ENCODE measurements at places on chromosomes 6 and 20.

GRCh38 chr6:95294043-95294442 is 283.3 kb upstream of the MANEA start:
- no peak for DNase-seq

DNA sequence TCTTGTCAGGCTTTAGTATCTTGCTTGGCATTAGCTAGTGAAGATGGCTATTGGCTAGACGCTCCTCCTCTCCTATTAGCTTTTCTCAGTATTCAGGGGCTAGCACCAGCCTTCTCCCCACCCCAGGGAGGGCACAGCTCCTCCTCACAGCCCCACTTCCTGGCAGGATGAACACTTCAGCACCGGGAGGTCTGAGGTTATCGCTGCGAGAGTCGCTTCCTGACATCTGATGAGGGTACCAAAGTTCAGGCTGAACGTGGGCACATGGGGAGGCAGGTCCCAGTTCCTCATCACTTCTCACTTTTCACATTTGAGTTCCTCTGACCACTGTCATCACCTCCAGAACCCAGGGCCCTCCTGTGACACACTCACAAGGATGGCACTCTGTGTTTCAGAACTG is 66.6 kb downstream of the LAMA4 start:
- no peak for DNase-seq

GRCh38 chr6:136968837-136969236 is 46.7 kb downstream of the SLC35D3 start:
- DNase-seq: no peak

- no peak for DNase-seq
These were observed 282.6 kb upstream of the ID4 start for GRCh38 chr6:19554356-19555225.

GRCh38 chr20:45113865-45114264 is 1.1 kb downstream of the WFDC5 start:
- DNase-seq: no peak

- DNase-seq: no peak
These were observed 83.7 kb upstream of the CCDC28A start for GRCh38 chr6:138689849-138690248.

DNA sequence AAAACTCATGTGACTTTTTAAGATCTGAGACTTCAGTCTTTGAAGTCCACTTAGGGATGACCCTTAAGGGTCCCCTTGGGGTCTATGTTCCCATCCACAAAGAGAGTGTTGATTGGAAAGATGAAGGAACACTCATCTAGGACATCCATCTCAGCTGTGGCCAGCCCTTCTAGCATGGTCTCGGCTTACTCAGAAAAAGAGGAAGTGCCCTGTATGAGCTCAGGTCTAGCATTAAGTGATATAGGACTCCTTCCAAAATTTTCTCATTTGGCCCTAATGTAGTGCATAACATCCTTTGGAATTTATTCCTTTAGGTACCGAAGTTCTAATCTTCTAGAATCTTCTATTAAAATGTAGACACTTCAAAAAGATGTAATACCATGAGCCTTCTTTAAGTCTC is 77.4 kb downstream of the NDUFAF5 start:
- no peak for DNase-seq

- DNase-seq: no peak
These were observed 2.0 kb upstream of the ZNFX1 start for GRCh38 chr20:49279677-49280462.

DNA sequence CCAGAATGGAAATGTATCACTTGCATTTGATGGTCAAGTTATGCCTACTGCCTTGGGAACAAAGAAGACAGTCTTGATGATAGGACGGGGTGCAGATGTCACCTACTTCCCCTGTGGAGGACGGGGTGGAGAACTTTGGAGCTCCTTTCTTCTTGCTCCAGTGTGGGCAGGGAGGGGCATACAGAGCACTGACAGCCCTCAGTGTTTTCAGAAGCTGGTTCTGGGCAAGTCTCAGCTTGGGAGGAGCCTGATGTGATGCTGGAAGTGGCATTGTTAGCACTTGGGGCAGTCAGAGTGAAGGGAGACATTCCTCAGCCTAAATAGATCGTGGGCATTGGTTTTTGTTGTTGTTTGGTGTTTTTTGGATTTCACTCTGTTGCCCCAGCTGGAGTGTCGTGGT is 59.7 kb downstream of the SYNJ2 start:
- no peak for DNase-seq

GRCh38 chr6:79862126-79862525 is 85.2 kb downstream of the ELOVL4 start:
- no peak for DNase-seq

DNA sequence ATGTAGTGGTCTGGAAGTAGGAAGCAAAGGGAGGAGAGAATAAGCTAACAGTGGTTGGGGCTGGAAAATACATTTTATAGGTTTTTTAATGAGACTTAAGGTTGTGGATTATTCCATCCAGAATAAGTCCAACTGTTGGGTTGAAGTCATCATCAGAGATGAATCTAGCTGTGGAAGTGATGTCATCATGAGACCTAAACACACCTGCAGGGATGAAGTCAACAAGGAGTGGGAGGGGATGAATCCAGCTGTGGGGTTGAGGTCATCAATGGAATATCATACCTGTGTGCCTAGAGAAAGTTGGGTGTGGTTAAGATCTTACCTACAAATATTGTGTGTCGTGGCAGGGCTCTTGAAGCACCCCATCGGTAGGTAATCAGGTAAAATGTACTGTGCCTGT is 730.7 kb downstream of the RFPL4B start:
- no peak for DNase-seq

- no peak for DNase-seq
These were observed 60.7 kb upstream of the LAMA2 start for GRCh38 chr6:128822271-128822670.

GRCh38 chr20:6780433-6781190 is 13.1 kb downstream of the BMP2 start:
- DNase-seq: no peak

- no peak for DNase-seq
These were observed 41.4 kb upstream of the TMX4 start for GRCh38 chr20:8060977-8061376.

- peak; percentile 32 for DNase-seq
These were observed 168.4 kb downstream of the OR2B2 start for GRCh38 chr6:27743787-27744186.

DNA sequence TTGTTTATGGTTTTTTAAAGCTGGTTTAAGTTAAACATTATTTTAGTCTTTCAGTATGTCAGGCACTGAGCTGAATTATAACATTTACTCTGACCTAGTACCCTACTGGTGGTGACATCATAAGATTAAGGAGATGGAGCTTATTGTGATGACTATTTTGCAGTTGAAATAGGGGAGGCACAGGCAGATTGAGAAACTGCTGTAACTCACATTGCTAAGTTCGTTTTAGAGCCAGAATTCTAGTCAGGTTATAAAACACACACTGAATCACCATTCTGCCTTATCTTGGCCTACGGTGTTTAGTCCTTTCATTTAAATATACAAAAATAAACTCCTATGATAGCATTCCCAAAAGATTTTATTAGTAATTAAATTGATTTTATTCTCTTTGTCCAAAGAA is 584.1 kb downstream of the TFAP2A start:
- DNase-seq: no peak

GRCh38 chr20:32920530-32921298 is 62.0 kb downstream of the EFCAB8 start:
- no peak for DNase-seq

GRCh38 chr20:19609642-19610223 is 148.3 kb upstream of the RIN2 start:
- no peak for DNase-seq

GRCh38 chr6:159299566-159299965 is 130.4 kb downstream of the FNDC1 start:
- no peak for DNase-seq

GRCh38 chr6:112833581-112834131 is 486.5 kb downstream of the RFPL4B start:
- DNase-seq: no peak

GRCh38 chr6:79468587-79468986 is 68.6 kb downstream of the LCA5 start:
- DNase-seq: no peak

DNA sequence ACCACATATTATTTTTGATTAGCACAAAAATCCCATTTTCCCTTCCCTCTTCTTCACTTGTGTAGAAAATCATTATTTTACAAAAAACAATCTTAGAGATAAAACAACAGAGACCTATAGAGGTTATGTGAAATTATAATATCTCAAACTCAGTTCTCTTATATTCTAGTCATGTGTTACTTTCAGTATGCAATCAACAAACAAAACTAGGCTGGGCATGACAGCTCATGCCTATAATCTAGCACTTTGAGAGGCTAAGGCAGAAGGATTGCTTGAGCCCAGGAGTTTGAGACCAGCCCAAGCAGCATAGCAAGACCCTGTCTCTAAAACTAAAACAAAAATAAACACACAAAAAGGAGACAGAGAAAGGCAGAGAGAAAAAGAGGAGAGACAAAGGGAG is 211.4 kb upstream of the SGK1 start:
- DNase-seq: no peak

GRCh38 chr6:146135167-146135566 is 106.3 kb downstream of the GRM1 start:
- DNase-seq: no peak

GRCh38 chr20:52614051-52614863 is 357.9 kb upstream of the TSHZ2 start:
- no peak for DNase-seq

- no peak for DNase-seq
These were observed 29.0 kb upstream of the ELOVL5 start for GRCh38 chr6:53377793-53378192.

GRCh38 chr6:45254253-45254652 is 73.9 kb upstream of the RUNX2 start:
- DNase-seq: no peak

DNA sequence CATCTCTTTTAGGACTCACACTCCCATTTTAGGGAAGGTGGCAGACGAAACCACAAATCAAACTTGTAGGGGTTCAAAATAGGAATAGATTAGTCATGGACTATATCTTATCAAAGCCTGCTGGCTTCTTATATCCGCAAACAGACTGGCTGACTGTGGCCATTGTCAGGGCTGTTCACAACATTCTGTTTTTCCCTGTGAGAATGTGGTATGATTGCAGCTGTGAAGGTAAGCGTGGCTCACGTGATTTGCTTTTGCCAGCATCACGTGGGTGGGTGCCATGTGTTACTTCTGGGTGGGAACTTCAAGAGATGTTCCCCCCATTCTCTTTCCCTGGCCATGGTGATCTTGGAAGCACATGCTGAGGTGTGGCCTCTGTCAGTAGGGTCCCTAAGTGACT is 5.9 kb downstream of the IP6K3 start:
- DNase-seq: no peak

- no peak for DNase-seq
These were observed 81.1 kb upstream of the PIM1 start for GRCh38 chr6:37088897-37089296.

GRCh38 chr6:82525775-82526495 is 162.3 kb downstream of the TPBG start:
- no peak for DNase-seq

DNA sequence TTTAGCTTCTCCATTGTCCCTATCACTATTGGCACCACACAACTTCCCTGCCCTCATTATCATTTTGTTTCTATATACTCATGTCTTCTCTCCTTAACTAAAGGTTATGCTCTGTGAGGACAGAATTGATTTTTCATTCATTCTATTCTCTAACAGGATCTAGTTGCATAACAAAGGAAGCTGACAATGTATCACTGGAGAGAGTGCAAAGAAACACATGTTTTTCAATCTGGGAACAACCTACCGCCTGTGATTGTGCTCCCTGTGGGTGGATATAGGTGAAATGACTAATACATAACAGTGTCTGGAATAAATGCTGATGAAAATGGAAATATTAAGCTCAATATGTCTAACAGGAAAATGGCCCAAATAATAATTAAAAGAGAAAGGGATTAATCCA is 56.6 kb downstream of the COL12A1 start:
- no peak for DNase-seq

GRCh38 chr6:46271107-46271506 is 100.3 kb upstream of the ENPP5 start:
- DNase-seq: no peak

DNA sequence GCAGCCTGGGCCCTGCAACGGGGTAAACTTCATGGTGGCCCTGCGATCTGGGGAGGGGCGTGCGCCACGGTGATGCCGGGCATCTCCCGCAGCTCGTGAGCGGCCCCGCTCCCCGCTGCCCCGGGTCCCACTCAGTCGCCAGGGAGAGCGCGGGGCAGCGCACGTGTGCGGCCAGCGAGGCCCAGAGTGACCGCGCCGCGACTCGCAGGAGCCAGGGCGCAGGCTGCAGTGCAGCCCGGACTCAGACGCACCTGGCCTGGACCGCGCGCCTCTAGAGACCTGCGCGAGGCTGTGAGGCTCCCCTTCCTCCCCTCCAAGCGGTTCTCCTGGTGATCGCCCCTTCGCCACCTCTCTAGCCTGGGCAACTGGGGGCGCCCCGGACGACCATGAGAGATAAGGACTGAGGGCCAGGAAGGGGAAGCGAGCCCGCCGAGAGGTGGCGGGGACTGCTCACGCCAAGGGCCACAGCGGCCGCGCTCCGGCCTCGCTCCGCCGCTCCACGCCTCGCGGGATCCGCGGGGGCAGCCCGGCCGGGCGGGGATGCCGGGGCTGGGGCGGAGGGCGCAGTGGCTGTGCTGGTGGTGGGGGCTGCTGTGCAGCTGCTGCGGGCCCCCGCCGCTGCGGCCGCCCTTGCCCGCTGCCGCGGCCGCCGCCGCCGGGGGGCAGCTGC is 652 bp downstream of the BMP6 start:
- DNase-seq: peak; percentile 46

DNA sequence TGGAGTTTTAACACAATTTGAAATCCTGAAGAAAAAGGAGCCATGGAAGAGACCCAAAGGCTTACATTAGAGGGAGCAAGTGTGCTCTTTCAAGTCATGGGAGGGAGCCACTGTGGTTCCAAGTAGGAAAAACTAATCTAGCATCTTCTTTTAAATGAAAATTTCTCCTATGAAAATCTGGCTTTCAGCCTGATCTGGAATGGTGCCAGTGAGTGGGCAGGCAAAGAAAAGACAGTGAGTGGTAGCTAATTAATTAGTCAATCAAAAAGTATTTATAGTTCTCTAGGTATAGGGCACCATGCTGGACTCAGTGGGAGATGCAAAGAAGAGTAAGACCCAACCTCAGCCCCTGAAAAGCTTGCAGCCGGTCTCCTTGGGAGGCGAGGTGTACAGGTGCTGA is 21.9 kb downstream of the CAP2 start:
- DNase-seq: no peak

DNA sequence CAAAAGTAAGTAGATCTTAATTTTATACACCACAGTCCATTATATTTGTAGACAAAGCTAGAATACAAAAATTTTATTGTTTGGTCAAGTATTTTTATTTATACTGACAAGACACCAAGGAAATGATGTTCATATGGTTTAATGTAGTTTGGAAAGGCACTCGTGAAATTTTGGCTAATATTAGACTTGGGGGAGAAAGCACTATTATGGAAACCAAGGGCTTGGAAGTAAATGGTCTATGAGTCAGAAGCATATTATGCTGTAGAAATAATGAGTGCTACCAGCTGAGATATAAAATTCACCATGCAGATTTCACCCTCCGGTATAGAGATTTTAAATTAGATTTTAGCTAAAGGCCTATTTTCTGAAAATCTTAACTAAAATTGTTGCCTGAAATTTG is 233.6 kb downstream of the KCNQ5 start:
- no peak for DNase-seq

- no peak for DNase-seq
These were observed 19.5 kb downstream of the SRSF6 start for GRCh38 chr20:43477193-43477592.

- no peak for DNase-seq
These were observed 212.3 kb upstream of the TBX18 start for GRCh38 chr6:84976526-84977362.

GRCh38 chr6:108989700-108990099 is 104.9 kb downstream of the SESN1 start:
- DNase-seq: no peak

All from WTC11 (cell line).